ENCODE measurements at places on chromosomes 3 and 15.

DNA sequence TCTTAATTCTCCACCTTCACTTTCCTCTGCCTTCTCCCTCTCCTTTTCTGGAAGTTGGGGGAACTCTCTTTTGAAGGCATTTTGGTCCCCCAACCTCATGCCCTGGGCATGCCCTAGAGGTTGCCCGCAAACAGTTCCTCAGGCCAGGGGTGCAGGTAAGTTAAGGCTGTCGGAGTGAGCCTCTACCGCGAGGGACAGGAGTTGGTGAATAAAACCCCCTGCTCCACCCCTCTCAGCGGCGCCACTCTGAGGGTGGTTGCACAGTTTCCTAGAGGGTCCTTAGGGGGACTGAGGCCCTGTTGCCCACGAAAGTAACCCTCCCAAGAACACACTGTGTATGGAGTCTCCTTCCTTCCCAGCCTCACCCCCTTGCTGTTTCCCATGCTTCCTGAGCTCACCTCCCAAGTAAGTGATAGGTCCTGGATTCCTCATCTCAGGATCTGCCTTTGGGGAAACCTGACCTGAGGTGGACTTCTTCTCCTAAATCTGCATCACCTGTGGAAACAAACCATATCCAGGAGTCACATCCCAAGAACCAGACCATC lies 23.1 kb upstream of the THSD4 start:
- DNase-seq, result no peak

- no peak for DNase-seq
Measured at GRCh38 chr3:23748398-23749110, 57.2 kb upstream of the UBE2E1 start.

GRCh38 chr3:128270559-128271492 lies 117.5 kb downstream of the EEFSEC start:
- no peak for DNase-seq

- DNase-seq, result no peak
Measured at GRCh38 chr3:33131331-33132018, 17.7 kb downstream of the CRTAP start.

DNA sequence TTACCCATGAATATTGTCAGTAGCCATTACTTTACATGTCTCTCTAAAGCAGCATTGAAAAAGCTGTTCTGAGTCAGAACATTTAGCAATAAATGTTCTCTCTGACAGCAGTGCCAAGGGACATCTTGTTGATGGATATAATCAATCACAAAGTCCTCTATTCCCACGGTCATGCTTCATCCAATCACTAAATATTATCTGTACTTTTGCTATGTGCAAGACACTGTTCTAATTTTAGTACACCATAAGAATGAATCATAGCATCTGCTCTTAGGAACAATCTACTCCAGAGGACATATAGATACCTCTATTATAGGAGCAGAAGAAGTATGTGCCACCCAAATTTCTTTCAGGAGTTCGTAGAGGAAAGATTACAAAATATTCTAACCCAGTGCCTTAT lies 142.5 kb upstream of the MBNL1 start:
- no peak for DNase-seq

- no peak for DNase-seq
Measured at GRCh38 chr15:64010719-64011118, 35.6 kb downstream of the DAPK2 start.

GRCh38 chr3:186451371-186451770 lies 89.3 kb upstream of the DGKG start:
- no peak for DNase-seq

DNA sequence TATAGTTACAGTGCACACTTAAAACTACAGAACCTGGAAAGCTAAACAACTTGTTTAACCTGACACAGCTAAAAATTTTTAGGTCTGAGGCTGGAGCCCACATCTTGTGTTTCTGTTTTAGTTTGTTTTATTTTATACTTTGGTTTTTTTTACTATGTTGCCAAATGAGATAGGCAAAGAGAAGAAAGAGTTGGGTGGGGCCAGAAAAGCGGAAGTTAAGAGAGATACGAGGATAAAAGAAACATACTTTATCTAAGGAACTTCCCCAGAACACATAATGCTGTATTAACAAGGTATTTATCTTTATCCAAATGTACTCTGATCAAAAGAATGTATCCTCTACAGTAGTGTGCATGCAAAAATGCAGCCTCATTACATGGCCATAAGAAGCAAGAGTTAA lies 1145.7 kb downstream of the EPHA3 start:
- DNase-seq, result no peak

- no peak for DNase-seq
Measured at GRCh38 chr3:20073068-20073467, 32.8 kb downstream of the KAT2B start.

GRCh38 chr3:58411851-58412830 lies 21.5 kb downstream of the PDHB start:
- no peak for DNase-seq

DNA sequence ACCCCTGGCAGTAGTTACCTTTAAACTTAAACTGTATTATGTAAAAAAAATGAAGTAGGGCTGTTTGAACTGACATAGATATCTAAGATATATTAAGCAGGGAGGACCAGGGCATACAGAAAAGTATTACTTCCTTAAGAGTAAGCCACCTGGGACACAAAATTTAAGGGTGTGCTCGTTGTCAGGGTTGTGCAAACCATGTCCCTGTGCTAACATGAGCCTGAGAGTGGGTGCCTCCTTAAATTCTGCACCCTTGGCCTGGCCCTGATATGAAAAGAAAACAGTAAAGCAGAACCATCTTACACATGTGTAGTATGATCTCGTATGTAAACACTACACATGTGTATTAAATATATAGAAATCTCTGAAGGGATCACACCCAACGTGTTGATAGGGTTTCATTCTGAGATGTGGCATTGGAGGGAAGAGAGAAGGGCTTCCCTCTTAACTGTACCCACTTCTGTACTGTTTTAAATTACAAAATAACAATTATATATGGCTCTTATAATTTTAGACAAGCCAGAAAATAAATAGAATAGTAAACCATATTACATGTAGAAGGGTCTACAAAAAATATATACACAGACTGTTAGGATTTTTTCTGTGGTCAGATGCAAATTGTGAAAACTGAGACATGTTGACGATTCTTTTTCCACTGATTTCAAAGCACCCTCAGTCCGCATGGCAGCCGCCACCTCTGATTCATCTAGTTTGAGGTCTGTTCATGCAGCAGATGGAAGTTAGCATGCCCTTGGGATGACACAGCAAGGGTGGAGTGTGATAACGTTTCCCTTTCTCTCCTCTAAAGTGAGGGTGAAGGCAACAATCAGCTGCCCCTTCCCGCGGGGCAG lies 400.8 kb upstream of the PROK2 start:
- DNase-seq, result no peak

GRCh38 chr3:3998140-3998922 lies 199.1 kb downstream of the LRRN1 start:
- peak; percentile 1 for DNase-seq

- DNase-seq, result no peak
Measured at GRCh38 chr15:98190914-98191313, 230.4 kb downstream of the ARRDC4 start.

- no peak for DNase-seq
Measured at GRCh38 chr15:38886315-38887163, 321.9 kb upstream of the RASGRP1 start.

DNA sequence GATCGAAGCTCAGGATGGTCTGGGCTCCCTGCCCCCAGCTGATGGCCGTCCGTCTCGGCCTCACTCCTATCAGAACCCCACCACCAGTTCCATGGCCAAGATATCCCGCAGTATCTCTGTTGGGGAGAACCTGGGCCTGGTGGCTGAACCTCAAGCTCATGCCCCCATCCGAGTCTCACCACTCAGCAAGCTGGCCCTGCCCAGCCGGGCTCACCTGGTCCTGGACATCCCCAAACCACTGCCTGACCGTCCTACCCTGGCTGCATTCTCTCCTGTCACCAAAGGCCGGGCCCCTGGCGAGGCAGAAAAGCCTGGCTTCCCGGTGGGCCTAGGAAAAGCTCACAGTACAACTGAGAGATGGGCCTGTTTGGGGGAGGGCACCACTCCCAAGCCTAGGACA lies 4.4 kb upstream of the JMJD7 start:
- no peak for DNase-seq

GRCh38 chr3:123626881-123627280 lies 42.0 kb upstream of the HACD2 start:
- no peak for DNase-seq

- DNase-seq, result no peak
Measured at GRCh38 chr3:2897821-2898220, 212.4 kb downstream of the IL5RA start.

GRCh38 chr15:72223278-72223677 lies 7.7 kb downstream of the PKM start:
- DNase-seq, result no peak

GRCh38 chr3:125462722-125463299 lies 57.2 kb downstream of the SNX4 start:
- DNase-seq, result no peak

DNA sequence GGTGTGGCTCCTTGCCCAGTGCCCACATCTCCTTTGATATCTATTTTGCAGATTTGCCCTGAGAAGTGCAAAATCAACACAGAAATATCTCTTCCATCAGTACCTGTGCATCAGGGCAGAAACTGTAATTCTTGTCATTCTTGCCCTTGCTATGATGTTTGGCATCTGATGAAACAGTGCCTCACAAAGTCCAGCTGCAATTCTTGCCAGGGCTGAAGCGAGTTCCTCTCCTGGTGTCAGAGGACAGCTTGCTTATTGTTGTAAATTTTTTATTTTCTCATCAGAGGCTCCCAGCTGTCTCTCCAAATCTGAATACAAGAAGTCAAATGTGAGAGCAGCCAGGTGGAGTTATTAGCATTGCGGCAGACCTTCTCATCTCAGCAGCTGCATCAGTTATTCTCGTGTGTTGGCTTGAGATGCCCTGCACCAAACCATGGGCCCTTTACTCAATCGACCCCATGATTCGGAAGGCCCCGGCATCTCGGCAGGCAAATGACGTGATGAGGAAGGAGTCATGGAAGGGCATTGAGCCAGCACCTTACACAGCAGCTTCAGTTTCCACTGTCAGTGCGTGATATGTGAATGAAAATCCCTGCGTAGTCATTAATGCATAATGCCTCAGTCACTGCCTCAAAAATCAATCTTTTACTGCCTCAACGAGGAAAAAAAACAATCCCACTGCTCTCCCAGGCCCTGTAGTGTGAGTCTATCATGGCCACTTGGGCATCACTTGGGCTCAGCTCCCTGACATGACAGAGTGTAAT lies 93.4 kb downstream of the CCNL1 start:
- no peak for DNase-seq

GRCh38 chr15:50979041-50979440 lies 70.6 kb downstream of the AP4E1 start:
- DNase-seq, result no peak

GRCh38 chr3:64145438-64145837 lies 79.8 kb downstream of the PRICKLE2 start:
- DNase-seq, result no peak

DNA sequence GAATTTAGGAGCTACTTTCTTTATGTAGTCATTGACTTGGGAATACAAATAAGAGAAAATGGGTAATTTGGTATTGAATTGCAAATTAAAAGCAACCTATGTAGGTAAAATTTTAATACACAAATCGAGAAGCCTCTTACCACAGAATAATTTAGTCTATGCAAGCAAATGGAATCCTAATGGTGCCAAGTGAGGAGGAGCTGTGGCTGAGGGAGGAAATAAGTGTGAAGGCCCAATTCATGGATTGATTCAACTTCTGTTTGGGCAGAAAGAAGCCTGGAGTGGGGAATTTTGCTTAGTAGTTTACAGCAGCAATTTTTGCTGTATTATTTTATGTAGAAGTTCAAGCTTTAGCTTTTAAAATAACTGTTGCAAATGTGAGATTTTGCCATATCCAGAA lies 291.9 kb downstream of the OXSM start:
- no peak for DNase-seq

DNA sequence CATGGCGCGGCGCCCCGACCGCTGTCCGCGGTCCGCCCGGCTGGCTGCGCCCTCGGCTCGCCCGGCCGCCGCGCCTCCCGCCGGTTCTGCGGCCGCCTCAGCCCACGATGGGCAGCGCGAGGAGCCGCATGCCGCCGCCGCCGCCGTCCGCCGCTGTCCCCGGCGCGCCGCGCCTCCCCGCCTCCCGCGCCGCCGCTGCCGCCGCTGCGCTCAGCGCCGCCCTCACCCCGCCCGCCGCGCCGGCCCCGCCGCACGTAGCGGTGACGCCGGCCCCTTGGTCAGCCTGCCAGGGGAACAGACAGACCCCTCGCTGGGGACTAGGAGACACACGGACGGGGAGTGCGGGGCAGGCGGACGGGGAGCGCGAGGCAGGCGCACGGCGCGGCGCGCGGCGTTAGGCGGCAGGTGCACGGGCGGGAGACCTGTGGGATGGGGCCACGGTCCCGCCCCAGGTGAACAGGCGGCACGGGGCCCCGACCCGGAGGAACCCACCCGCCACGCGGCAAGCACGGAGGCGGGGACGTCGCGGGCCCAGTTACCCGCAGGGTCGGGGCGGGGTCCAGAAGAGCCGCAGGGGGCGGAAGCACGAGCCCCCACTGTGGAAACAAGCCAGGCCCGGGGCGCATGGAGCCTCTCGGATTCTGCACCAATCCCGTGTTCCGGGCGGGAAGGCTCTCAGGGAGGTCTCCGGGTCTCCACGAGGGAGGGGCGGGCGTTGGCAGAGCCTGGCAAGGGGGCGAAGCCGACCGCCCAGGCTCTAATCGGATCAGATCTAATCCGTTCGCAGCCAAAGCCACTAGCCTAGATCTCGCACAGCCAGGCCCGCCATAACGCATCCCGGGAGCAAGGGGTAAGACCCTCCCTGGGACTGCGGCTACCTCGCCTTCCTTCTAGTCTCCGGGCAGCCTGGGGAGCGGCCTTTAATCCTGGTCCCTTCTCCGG lies at the start of gene CSPG5:
Gene CSPG5, minus strand, starts transcription at position 175 of the 942 bp plus-strand sequence. Its CDS starts 172 bp downstream, at position 3.
- DNase-seq, result no peak

- no peak for DNase-seq
Measured at GRCh38 chr3:49017971-49018706, at the start of gene DALRD3. DALRD3 (minus strand) TSS chr3:49018580; CDS start chr3:49018564, 16 bp downstream.

DNA sequence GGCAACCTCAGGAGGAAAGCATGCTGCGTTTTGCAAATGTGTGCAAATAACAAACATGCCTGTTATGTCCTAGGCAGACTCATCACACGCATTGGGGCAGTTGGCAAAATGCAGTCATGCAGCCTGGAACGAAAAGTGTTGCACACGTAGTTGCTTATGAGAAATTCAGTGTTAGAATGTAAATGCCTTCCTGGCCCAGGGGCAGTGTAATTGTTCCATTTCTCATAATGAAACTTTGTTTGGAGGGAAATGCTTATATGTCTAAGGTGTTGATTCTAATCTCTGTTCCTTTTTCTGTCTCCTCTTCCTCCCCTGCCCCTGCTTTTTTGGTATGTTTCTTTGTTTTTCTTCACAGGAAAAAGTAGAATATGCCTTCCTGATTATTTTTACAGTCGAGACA lies 156.0 kb downstream of the CACNA1D start:
- no peak for DNase-seq

DNA sequence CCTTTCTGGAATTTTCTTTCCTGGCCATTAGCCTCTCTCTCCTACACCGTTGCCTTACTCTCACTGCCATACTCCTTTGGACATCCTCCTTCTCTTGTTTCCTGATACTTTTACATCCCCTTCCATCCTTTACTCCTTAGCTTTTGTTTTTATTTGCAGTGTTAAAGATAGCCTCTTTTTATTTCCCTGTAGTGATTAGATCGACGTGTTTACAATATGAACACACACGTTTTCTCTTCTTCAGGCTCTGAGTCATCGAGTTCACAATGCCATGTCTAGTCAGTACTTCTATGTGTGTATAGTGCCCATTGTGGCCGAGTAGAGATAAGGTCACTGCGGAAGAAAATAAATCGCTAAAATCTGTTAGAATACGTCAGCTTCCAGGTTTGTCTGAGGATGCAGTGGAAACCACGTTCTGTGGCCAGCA lies 208.5 kb downstream of the LPP start:
- DNase-seq, result no peak

All from NCI-H187 (cell line).